ENCODE measurements at places on chromosomes 16 and 17. TPM values are rescaled to one million over a fixed set of nuclear protein-coding genes. Genes with fewer than 3 reads are reported as not detected.
A peak's percentile ranks its signal among the peaks of the same experiment; 100 is the strongest.

DNA sequence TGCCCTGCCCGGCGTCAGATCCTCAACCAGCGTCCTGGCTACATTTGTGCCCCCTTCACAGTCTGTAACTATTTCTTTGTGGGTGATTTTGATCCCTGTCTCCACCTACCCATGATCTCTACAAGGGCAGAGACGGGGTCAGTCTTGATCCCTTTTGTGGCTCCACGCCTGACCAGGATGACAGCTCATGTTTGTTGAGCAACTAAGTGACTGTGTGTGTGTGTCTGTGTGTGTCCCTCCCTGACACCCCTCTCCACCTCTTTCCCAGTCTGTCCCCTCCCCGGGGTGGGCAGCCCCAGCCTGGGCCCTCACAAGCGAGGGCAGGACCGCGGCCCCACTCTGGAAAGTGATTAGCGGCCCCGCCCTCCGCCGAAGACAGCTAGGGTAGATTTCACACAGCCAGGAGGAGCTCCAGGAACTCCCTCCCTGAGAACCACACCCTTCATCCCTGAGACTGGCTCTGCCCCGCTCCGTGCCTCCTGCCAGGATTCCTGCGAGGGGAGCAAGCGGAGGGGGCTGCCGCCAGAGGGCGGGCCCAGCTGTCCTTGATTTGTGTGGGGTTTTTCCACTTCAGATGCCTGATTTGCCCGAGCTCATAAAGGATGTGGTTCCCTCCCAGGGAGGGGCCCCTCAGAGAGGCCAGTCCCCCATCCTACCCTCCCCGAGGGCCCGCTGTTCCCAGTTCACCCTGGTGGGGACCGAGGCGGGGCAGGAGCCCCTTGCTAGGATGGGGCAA lies 5.3 kb upstream of the HS3ST6 start:
- H3K27me3 ChIP-seq: no peaks in the 10 kb centered on the region
- H3K4me1 ChIP-seq: no peaks in the 10 kb centered on the region
- H3K36me3 ChIP-seq: no peaks in the 10 kb centered on the region
- H3K27ac ChIP-seq: no peak overlapping the region

- no peak overlapping the region for H3K27ac ChIP-seq
- DNase-seq: no peak
- H3K4me3 ChIP-seq: no peak overlapping the region
- H3K27me3 ChIP-seq: peaks cover 8% of the 10 kb centered on the region
These were observed 6.0 kb downstream of the CA4 start for GRCh38 chr17:60155815-60156214.

GRCh38 chr17:37787055-37787757 lies 42.3 kb upstream of the HNF1B start:
- no peak overlapping the region for H3K27ac ChIP-seq
- H3K4me1 ChIP-seq: no peaks in the 10 kb centered on the region
- no peak for DNase-seq
- H3K4me3 ChIP-seq: no peak overlapping the region
- no peaks in the 10 kb centered on the region for H3K36me3 ChIP-seq
- no peaks in the 10 kb centered on the region for H3K27me3 ChIP-seq

Gene FOXN1
- not detected for total RNA-seq

Gene ZKSCAN2
- 6.6 TPM for total RNA-seq

DNA sequence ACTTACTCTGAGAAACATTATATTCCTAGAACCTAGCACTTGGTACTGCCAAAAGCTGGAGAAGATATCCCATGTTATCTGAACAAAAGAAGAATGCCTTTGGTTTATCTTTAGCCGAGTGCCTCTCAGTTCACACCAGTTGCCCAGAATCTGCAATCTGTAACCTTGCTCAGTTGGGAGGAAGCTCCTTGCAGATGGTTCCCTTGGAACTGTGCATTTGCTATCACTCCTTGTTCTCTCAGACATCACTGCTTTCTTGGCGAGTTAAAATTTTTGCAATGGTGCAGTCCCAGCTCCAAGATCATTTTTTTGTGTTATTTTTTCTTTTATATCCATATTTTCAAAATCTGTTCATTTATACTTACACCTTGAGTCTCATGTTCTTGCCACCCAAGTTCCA lies 446.5 kb downstream of the KCNJ2 start:
- H3K4me3 ChIP-seq: no peak overlapping the region
- H3K36me3 ChIP-seq: no peaks in the 10 kb centered on the region
- H3K27ac ChIP-seq: no peak overlapping the region

DNA sequence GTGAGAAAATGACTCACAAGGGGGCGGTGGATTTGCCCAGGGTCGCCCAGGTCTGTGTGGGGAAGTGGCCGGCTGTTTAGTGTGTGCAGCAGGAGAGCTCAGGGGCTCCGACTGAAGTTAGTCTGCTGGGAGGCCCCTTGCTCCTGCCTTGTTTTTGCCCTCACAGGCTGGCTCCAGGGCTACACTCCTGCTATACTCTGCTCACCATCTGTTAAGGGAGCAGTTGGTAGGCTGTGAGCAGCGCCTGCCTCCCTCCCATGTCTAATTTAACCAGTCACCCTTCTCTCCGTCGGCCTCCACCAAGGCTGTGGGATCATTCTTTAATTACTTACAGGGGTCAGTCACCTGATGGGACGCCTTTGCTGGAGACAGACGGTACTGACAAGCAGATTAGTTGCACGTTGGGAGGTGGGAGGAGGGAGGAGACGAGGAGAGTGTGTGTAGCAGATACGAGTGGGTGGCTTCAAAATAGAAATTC lies 35.5 kb downstream of the KSR1 start:
- H3K36me3 ChIP-seq: peaks cover 3% of the 10 kb centered on the region
- H3K27ac ChIP-seq: no peak overlapping the region
- peaks cover 36% of the 10 kb centered on the region for H3K4me1 ChIP-seq

Gene GABARAP
- total RNA-seq: 259 TPM

DNA sequence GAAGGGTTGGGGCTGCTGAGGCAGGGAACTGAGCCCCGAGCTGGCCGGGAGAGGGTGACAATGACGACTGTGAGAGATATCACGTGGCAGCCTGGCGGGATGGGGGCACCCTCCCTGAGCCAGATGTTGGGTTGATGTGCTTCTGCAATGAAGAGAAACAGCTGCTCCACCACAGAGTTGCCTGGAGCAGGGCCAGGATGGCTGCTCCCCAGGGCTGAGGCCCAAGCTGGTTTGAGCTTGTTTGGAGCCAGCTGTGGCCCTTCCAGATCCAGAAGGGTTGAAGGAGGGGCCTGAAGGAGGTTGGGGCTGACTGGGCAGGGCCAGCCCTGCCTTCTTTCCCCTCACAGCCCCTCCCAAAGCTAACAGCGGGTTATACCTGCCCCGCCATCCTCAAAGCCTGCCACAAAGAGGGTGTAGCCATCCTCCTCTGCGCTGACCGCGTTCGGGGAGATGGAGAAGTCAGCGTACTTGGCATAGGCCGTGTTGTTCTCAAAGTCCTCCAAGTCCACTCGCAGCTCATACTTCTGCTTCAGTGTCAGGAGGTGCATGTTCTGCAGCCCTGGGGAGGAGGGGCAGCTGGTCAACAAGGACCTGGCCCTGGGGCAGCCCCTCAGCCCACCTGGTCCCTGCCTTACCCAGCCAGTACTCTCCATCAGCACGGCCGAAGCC lies 2.1 kb downstream of the MFAP4 start:
- H3K4me3 ChIP-seq: no peak overlapping the region
- no peaks in the 10 kb centered on the region for H3K4me1 ChIP-seq

Gene SPATA22
- not detected for total RNA-seq

Gene HAGH
- total RNA-seq: 24.9 TPM

Gene RPL26
- total RNA-seq: 3,090 TPM

- H3K27ac ChIP-seq: no peak overlapping the region
- no peaks in the 10 kb centered on the region for H3K36me3 ChIP-seq
- no peaks in the 10 kb centered on the region for H3K4me1 ChIP-seq
- H3K4me3 ChIP-seq: no peak overlapping the region
These were observed 102.8 kb downstream of the SSH2 start for GRCh38 chr17:29827179-29827578.

DNA sequence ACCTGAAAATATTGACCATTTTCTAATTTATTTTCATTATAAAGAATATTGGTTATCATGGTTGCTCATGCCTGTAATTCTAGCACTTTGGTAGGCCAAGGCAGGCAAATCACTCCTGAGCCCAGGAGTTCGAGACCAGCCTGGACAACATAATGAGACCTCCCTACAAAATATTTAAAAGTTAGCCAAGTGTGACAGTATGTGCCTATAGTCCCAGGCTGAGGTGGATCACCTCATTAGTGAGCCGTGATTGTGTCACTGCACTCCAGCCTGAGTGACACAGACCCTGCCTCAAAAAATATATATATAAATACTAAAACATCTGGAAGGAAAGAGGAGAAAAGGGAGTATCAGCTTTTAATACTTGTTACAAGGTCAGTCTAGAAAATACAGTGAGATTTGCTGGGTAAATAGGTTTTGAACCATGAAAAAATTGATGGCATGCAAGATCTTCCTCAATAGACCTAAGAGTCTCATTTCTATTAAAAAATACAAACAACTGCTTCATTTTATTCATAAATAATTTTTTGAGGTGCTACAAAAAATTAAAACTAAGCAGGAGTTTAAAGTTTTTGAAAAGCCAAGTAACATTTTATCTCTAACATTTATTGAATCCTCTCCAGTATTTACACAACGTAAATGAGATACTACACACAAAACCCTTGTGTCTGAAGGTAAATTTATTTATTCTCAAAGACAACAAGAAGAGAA lies 47.7 kb downstream of the TUBD1 start:
- peaks cover 4% of the 10 kb centered on the region for H3K36me3 ChIP-seq
- H3K27me3 ChIP-seq: no peaks in the 10 kb centered on the region
- no peak overlapping the region for H3K4me3 ChIP-seq
- H3K4me1 ChIP-seq: peaks cover 55% of the 10 kb centered on the region
- H3K27ac ChIP-seq: peak overlapping the region; percentile 68

GRCh38 chr16:49608098-49608497 lies 234.5 kb downstream of the C16orf78 start:
- H3K27me3 ChIP-seq: no peaks in the 10 kb centered on the region
- no peaks in the 10 kb centered on the region for H3K4me1 ChIP-seq
- no peak for DNase-seq
- no peak overlapping the region for H3K27ac ChIP-seq
- H3K36me3 ChIP-seq: no peaks in the 10 kb centered on the region

- no peak for DNase-seq
- H3K4me3 ChIP-seq: no peak overlapping the region
- H3K27me3 ChIP-seq: no peaks in the 10 kb centered on the region
- H3K36me3 ChIP-seq: no peaks in the 10 kb centered on the region
- no peaks in the 10 kb centered on the region for H3K4me1 ChIP-seq
These were observed 9.5 kb upstream of the MRC2 start for GRCh38 chr17:62617894-62618472.

Gene GTF3C1
- 54.2 TPM for total RNA-seq

Gene CDH13
- total RNA-seq: not detected

DNA sequence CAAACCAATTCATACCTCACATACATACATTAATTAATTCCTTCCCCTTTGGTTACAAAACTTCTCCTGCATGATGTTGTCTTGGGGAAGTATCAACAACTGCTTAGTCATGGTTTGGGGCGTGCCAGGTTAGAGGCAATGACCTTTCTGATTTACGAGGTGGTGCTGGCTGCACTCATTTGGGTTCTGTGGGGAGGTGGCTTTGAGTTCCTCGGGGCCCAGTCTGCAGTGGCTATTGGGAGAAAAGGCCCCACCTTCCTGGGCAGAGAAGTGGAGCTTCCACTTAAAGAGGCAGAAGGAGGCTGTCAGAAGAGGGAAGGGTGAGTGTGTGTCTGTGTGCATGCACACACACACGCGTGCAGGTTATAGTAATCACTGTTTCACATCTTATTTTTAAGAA lies 10.2 kb upstream of the ETV4 start:
- no peaks in the 10 kb centered on the region for H3K4me1 ChIP-seq
- no peak overlapping the region for H3K27ac ChIP-seq
- DNase-seq: no peak
- H3K27me3 ChIP-seq: no peaks in the 10 kb centered on the region

DNA sequence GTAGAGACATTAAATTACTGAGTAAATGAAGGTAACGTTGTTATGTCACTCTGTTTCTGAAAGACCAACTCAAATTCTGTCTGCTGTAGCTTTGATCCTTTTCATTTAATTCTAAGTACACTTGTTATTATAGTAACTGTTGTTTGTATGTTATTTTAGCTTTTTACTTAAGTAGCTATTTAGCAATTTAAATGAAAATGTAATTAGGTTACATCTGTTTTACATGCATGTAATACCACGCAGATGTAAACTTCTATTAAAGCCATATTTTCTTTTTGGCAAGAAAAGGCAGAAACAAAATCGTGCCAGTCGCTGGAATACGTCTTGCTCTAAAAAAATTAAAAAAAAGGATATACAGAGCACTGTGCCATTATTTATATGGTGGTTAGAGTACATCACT lies 282.8 kb downstream of the FTO start:
- no peak for DNase-seq
- no peak overlapping the region for H3K27ac ChIP-seq
- no peak overlapping the region for H3K4me3 ChIP-seq
- H3K27me3 ChIP-seq: no peaks in the 10 kb centered on the region

DNA sequence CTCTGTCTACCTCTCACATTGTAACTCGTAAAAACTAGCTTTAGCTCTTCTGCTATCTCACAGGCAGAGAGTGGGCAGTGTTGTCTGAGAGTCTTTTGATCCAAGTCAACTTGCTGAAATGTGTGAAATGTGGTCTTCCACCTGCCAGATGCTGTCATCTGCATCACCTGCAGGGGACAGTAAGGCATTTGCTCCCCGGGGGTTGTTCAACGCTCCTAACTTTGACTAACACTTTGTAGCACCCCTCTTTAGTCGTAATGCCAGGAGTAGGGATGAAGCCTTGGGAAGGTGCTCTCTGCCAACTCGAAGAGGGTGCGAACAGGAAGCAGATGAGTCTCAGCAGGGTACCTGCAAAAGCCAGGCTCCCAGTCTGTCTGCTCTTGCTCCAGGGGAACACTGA lies 36.1 kb downstream of the SNX11 start:
- H3K27ac ChIP-seq: no peak overlapping the region
- H3K4me1 ChIP-seq: peaks cover 24% of the 10 kb centered on the region
- H3K36me3 ChIP-seq: no peaks in the 10 kb centered on the region
- DNase-seq: no peak
